ENCODE measurements at places on chromosomes 4 and X. TPM values are rescaled to one million over a fixed set of nuclear protein-coding genes. Genes with fewer than 3 reads are reported as not detected.
A peak's percentile ranks its signal among the peaks of the same experiment; 100 is the strongest.

GRCh38 chr4:110477836-110478235 lies 1.9 kb downstream of the ENPEP start:
- no peaks in the 10 kb centered on the region for H3K4me1 ChIP-seq
- H3K4me3 ChIP-seq: no peak overlapping the region
- DNase-seq: no peak

DNA sequence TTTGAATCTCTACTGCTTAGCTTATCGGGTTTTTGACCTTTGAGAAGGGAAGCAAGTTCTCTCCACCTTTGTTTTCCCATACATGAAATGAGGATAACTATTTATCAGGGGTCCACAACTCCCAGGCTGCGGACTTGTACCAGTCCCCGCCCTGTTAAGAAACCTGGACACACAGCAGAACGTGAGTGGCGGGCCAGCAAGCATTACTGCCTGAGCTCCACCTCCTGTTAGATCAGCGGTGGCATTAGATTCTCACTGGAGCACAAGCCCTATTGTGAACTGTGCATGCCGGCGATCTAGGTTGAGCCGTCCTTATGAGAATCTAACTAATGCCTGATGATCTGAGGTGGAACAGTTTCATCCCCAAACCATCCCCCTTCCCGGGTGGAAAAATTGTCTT lies 579.5 kb downstream of the GALNTL6 start:
- DNase-seq: no peak
- no peaks in the 10 kb centered on the region for H3K4me1 ChIP-seq
- H3K36me3 ChIP-seq: no peaks in the 10 kb centered on the region
- no peak overlapping the region for H3K4me3 ChIP-seq
- H3K27ac ChIP-seq: no peak overlapping the region

DNA sequence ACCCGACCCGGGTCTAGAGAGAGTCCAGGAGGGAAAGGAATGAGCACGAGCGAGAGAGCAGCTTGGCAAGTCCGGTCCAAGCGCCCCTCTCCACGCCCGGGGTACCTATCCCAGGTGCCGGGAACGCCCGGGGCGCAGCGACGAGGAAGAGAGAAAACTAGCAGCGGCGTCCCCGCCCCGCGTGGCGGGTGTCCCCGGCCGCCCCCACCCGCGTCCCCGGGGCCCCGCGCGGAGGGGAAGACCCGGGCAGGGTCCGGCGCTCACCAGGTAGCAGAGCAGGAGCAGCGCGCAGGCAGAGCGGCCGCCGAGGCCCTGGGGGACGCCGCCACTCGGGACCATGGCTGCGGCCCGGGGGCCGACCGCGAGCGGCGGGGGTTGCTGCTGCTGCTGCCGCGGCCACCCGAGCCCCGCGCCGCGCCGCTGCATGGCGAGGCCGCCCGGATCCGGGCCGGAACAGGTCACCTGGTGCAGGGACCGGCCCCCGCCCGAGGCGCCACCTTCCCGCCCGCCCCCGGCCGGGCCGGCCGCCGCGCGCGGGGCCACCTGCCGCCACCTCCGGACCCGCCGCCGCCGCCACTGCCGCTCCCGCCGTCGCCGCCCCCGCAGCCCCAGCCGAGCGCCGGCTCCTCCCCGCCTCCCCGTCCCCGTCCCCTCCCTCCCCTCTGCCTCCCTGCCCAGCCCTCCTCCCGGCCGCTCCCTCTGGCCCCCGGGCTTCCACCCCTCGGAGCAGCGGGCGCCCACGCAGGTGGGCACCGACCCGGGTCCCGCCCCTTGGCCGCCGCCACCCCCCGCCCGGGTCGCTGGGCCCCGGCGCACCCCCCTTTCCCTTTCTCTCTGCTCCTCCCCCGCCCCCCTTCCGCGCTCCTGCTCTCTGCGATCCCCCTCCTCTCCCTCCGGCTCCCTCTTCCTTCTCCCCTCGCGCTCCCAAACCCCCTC lies at the start of gene SEL1L3:
SEL1L3 (minus strand) TSS at position 578 of the 936 bp plus-strand sequence; CDS start at position 426, 152 bp downstream.
- H3K36me3 ChIP-seq: no peaks in the 10 kb centered on the region
- no peak for DNase-seq
- peak within 1 kb of the TSS; percentile 19 for H3K27ac ChIP-seq
- H3K4me3 ChIP-seq: peak within 1 kb of the TSS; percentile 49
- peaks cover 2% of the 10 kb centered on the region for H3K4me1 ChIP-seq

DNA sequence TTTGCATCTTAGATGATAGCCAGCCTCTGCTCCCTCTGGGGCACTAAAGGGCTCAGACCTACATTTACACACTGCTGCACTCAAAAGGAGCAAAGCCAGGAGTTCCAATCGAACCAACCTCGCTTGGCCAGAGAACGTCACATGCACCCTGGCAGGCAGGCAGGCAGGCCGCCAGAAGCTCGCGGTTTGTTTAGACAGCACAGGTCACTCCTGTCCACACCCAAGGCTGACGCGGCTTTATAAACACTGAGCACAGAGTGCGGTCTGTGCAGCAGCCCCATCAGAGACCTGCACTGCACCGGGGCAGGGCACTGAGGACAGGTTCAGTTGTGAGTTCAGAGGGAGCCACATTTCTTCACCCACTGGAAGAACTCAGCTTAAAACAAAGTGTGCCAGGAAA lies 143.9 kb downstream of the BCOR start:
- peak; percentile 81 for DNase-seq
- H3K27me3 ChIP-seq: peaks cover 43% of the 10 kb centered on the region
- 0 out of 2 replicates have a peak, but pooled peaks cover 1% of the 10 kb centered on the region for H3K4me1 ChIP-seq
- no peak overlapping the region for H3K27ac ChIP-seq

- H3K27ac ChIP-seq: no peak overlapping the region
- 0 out of 2 replicates have a peak, but pooled peaks cover 1% of the 10 kb centered on the region for H3K36me3 ChIP-seq
- DNase-seq: no peak
- H3K4me3 ChIP-seq: no peak overlapping the region
- H3K27me3 ChIP-seq: no peaks in the 10 kb centered on the region
Measured at GRCh38 chrX:24702362-24703184, 8.9 kb downstream of the POLA1 start.

- no peak overlapping the region for H3K27ac ChIP-seq
- no peak overlapping the region for H3K4me3 ChIP-seq
- DNase-seq: no peak
- H3K36me3 ChIP-seq: no peaks in the 10 kb centered on the region
Measured at GRCh38 chrX:110569506-110569905, 210.9 kb downstream of the RTL9 start.

DNA sequence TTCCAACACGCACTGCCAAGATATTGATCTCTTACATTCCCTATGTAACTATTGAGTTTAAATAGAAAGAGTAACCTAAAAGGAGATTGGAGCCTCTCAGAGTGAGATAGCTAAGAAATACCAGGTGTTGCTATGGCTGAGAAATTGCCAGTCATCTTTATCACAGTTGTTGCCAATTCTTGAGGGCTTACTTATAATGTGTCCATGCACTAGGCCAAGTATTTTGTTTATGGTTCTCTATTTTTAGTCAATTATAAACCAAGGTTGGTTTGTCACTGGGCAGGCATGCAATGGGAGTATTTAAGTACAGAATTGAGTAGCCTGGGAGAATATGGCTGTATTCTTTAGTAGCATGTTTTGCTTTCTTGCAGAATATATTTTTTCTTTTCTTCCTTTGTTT lies 201.6 kb downstream of the TEX13A start:
- DNase-seq: no peak
- H3K27me3 ChIP-seq: no peaks in the 10 kb centered on the region
- H3K27ac ChIP-seq: no peak overlapping the region
- no peaks in the 10 kb centered on the region for H3K4me1 ChIP-seq
- no peak overlapping the region for H3K4me3 ChIP-seq

- H3K27ac ChIP-seq: no peak overlapping the region
- DNase-seq: no peak
- no peaks in the 10 kb centered on the region for H3K4me1 ChIP-seq
- no peaks in the 10 kb centered on the region for H3K27me3 ChIP-seq
Measured at GRCh38 chr4:45865781-45866180, 258.1 kb downstream of the GABRG1 start.

- peaks cover 6% of the 10 kb centered on the region for H3K4me1 ChIP-seq
- H3K27me3 ChIP-seq: no peaks in the 10 kb centered on the region
- H3K4me3 ChIP-seq: no peak overlapping the region
Measured at GRCh38 chr4:26094076-26094475, 180.1 kb downstream of the SMIM20 start.

DNA sequence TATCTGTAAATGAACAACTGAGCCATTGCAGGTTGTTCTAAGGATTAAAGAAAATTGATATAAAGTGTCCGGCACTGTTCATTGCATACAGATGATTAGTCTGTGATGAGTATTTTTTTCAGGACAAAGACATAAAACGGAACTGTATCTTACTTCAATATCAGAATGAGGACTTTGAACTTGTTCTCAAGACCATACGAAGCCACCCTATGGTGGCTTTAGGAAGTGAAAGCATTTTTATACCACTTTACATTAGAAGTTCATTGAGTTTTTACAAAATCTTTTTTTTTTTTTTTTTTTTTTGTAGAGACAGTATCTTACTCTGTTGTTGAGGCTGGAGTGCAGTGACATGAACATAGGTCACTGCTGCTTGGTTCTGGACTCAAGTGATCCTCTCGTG lies 45.2 kb upstream of the TRIM2 start:
- H3K4me1 ChIP-seq: peaks cover 4% of the 10 kb centered on the region
- H3K27ac ChIP-seq: no peak overlapping the region
- no peak for DNase-seq
- peaks cover 3% of the 10 kb centered on the region for H3K27me3 ChIP-seq
- no peak overlapping the region for H3K4me3 ChIP-seq
- no peaks in the 10 kb centered on the region for H3K36me3 ChIP-seq

DNA sequence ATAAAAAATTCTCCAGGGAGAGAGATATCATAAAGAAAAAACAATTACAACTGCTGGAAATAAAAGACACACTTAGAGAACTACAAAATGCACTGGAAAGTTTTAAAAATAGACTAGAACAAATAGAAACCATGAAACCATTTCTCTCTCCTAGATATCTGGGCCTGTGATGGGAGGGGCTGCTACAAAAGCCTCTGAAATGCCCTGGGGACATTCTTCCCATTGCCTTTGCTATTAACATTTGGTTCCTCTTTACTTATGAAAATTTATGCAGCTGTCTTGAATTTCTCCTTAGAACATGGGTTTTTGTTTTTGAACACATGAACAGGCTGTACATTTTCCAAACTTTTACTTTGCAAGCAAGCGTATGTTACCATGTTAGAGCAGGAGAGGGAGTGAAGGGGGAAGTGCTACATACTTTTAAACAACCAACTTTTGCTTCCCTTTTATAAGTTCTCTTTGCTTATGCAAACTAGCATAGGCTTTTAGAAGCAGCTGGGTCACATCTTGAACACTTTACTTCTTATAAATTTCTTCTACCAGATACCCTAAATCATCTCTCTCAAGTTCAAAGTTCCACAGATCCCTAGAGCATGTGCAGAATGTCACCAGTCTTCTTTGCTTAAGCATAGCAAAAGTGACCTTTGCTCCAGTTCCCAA lies 47.9 kb upstream of the PACRGL start:
- no peaks in the 10 kb centered on the region for H3K27me3 ChIP-seq
- no peaks in the 10 kb centered on the region for H3K36me3 ChIP-seq

GRCh38 chrX:66914080-66914479 lies 275.2 kb upstream of the EDA2R start:
- no peaks in the 10 kb centered on the region for H3K27me3 ChIP-seq

DNA sequence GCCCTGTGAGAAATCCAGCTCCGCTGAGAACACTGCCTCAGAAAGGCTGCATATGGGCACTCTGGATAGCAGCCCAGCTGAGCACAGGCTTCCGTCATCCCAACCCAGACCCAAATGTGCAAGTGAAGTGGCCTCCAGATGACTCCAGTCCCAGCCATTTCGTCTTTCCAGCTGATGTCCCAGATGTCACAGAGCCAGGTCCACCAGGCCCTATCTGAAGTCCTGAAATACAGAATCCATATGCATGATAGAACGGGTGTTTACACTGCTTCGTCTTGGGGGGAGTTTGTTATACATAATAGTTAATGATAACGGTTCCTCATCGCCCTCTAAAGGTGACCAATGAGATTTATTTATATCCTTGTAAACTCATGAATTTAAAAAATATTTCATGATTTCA lies 72.6 kb upstream of the TRIM2 start:
- no peaks in the 10 kb centered on the region for H3K4me1 ChIP-seq
- no peak for DNase-seq
- H3K27me3 ChIP-seq: no peaks in the 10 kb centered on the region
- no peak overlapping the region for H3K4me3 ChIP-seq
- H3K36me3 ChIP-seq: no peaks in the 10 kb centered on the region

DNA sequence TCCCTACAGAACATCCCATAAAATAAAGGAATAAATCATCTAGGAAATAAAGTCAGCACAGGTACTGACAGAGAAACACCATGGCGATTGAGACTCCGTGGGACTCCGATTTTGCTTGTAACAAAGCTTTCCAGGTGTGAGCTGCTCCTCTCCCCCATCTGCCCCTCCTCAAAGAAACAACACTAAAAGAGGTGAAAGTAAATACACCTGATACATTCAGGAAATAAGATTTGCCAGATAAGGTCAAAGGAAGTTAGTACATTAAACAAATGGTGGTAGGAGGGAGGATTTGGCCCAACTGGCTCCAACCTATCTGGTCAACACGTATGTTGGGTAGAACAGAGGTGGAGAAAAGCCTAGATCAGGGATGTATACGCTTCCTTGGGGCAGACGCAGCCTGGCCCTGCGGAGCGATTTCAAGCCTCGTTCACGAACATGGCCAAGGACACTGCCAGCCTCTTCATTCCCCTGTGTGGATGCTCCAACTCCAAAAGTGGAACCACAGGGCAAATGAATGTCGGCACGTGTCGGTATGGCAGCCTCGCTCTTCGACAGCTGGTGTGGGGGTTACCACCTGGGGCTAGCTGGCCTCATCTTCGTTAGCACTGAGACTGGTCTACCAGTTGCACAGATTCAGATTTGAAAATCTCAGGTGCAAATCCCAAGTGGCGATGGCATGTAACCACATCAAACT lies 162.5 kb downstream of the AFAP1 start:
- H3K4me3 ChIP-seq: no peak overlapping the region
- no peak for DNase-seq
- no peak overlapping the region for H3K27ac ChIP-seq
- H3K36me3 ChIP-seq: peaks cover 70% of the 10 kb centered on the region
- peaks cover 22% of the 10 kb centered on the region for H3K4me1 ChIP-seq

- no peak overlapping the region for H3K27ac ChIP-seq
- H3K27me3 ChIP-seq: peaks cover 13% of the 10 kb centered on the region
- no peak for DNase-seq
- H3K36me3 ChIP-seq: no peaks in the 10 kb centered on the region
- H3K4me1 ChIP-seq: no peaks in the 10 kb centered on the region
Measured at GRCh38 chrX:42176789-42177188, 253.4 kb upstream of the CASK start.

DNA sequence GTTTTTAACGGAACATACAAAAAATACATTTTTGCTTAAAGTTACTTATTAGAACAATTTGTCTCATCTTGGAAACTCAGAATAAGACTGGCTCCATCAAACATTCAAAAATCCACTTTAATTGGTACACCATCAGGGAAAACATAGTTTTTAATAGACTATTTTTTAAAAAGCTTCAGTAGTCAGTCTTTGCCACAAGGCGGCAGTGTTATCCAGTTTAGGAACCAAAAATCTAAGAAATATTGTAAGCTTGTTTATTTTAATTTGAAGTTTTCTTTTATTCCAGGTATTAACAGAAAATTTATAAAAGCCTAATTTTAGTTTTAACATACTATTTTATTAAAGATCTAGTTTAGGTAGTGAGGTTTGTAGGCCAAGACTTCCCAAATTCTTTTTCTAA lies 107.7 kb downstream of the APOOL start:
- H3K27me3 ChIP-seq: no peaks in the 10 kb centered on the region
- no peaks in the 10 kb centered on the region for H3K36me3 ChIP-seq
- no peak overlapping the region for H3K27ac ChIP-seq
- peak; percentile 5 for DNase-seq
- no peak overlapping the region for H3K4me3 ChIP-seq
- no peaks in the 10 kb centered on the region for H3K4me1 ChIP-seq

PFKFB1 gene
- polyA plus RNA-seq: 0.10 TPM

UGT2B10 gene
- polyA plus RNA-seq: not detected

BTC gene
- polyA plus RNA-seq: not detected

XAGE1A gene
- polyA plus RNA-seq: not detected

ZIC3 gene
- not detected for polyA plus RNA-seq

NDP gene
- 0.39 TPM for polyA plus RNA-seq

HSFX2 gene
- polyA plus RNA-seq: 0.36 TPM

NCAPG gene
- polyA plus RNA-seq: 9.1 TPM

IQCM gene
- polyA plus RNA-seq: not detected

PGAM4 gene
- polyA plus RNA-seq: 0.46 TPM

Measured in IMR-90 (cell line).